ENCODE measurements at places on chromosomes 3 and 15. TPM values are rescaled to one million over a fixed set of nuclear protein-coding genes. Genes with fewer than 3 reads are reported as not detected.

Gene VGLL3
- 21.2 TPM for total RNA-seq

Gene DBR1
- total RNA-seq: 12.0 TPM

Gene ZBTB38
- 23.8 TPM for total RNA-seq

Gene NBEAL2
- 8.4 TPM for total RNA-seq

- no peak overlapping the region for H3K4me3 ChIP-seq
- H3K27ac ChIP-seq: no peak overlapping the region
- no peak for DNase-seq
- peaks cover 5% of the 10 kb centered on the region for H3K4me1 ChIP-seq
These were observed 7.2 kb upstream of the MESP1 start for GRCh38 chr15:89758283-89758682.

DNA sequence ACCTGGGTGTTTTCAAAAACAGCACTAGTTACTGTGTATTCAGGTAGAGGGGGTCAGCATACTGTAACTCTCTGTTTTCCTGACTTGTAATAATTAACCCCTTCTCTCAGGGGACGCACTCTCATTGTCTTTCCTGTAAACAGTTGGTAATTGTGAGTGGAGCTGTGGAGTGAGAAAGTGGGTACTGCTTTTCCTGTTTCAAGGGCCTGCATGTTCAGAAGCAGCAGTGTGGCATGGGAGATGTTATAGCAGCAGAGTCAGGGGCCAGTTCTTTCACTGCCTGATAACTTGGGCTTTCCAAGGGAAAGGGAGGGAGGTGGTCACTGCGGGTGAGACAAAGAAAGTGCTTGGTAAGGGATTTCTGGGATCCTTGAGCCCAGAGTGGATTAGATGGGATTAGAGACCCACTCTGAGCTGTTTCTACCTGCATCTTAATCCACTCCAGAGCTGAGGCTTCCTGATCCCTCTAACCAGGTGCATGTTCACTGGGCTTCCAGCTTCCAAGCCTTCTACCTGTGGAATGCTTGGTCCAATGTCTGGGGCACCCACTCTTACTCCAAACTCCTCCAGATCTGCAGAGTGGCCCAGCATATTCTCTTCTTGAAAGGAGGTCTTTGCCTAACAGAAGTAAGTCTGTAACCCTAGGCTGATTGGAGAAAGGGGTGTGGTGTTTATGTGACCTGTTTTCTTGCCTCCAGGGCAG, 105.2 kb downstream of the RPLP1 start:
- no peak overlapping the region for H3K27ac ChIP-seq
- H3K27me3 ChIP-seq: peaks cover 10% of the 10 kb centered on the region
- no peak for DNase-seq
- no peaks in the 10 kb centered on the region for H3K36me3 ChIP-seq

- peaks cover 2% of the 10 kb centered on the region for H3K4me1 ChIP-seq
- no peaks in the 10 kb centered on the region for H3K27me3 ChIP-seq
- no peak overlapping the region for H3K4me3 ChIP-seq
- no peak overlapping the region for H3K27ac ChIP-seq
These were observed 252.0 kb downstream of the UBE2E2 start for GRCh38 chr3:23455084-23455483.

DNA sequence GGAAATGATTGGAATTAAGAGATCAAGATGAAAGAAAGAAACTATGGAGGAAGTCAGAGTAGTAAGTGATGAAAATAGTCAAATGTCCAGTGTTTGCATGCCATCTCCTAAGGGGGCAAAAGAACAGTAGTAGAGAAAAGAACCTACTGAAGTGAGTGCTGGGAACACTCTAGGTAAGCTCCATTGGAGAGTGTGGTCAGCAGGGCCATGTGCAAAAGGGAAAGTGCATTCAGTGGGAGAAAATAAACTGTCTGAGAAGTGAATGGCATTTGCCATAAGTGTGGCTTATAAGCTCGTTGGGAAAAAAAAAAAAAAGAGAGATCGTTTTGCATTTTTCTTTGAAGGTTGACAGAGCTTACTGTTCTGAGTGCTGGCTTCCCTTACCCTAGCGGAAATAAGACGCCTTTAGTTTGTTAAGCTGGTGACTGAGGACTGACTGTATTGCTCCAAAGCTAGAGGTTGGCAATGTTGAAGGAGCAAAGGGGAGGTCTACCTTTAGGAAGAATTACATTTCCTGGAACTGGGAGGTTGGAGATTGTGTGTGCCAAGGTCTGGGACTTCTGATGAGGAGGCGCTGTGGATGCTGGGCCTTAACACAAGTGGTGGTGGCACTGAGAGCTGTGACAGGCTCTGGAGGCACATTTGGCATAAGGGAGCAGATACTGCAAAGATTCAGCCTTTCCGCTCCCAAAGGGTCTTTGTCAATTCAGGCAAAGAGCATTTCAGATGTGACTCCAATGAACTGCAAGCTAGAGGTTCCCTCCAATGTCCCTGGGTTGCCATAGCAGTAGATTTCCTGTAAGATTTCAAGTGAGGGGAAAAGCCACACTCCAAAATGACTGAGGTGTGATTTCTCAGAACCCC, 287.8 kb upstream of the SATB1 start:
- H3K36me3 ChIP-seq: no peaks in the 10 kb centered on the region
- no peaks in the 10 kb centered on the region for H3K4me1 ChIP-seq
- H3K27ac ChIP-seq: no peak overlapping the region
- no peak for DNase-seq

- no peak overlapping the region for H3K4me3 ChIP-seq
- peaks cover 73% of the 10 kb centered on the region for H3K36me3 ChIP-seq
- peaks cover 74% of the 10 kb centered on the region for H3K4me1 ChIP-seq
- peak overlapping the region; percentile 26 for H3K27ac ChIP-seq
- peak; percentile 55 for DNase-seq
- H3K27me3 ChIP-seq: no peaks in the 10 kb centered on the region
These were observed 85.7 kb downstream of the VGLL4 start for GRCh38 chr3:11558002-11558401.

GRCh38 chr15:73794443-73795133, 41.4 kb upstream of the INSYN1 start:
- H3K4me3 ChIP-seq: no peak overlapping the region
- H3K36me3 ChIP-seq: no peaks in the 10 kb centered on the region
- peaks cover 9% of the 10 kb centered on the region for H3K27me3 ChIP-seq
- DNase-seq: no peak
- H3K27ac ChIP-seq: no peak overlapping the region
- peaks cover 24% of the 10 kb centered on the region for H3K4me1 ChIP-seq

GRCh38 chr15:29734917-29735572, 87.2 kb downstream of the TJP1 start:
- no peak overlapping the region for H3K27ac ChIP-seq
- DNase-seq: no peak
- H3K27me3 ChIP-seq: no peaks in the 10 kb centered on the region
- no peak overlapping the region for H3K4me3 ChIP-seq

- H3K4me1 ChIP-seq: no peaks in the 10 kb centered on the region
- H3K27me3 ChIP-seq: no peaks in the 10 kb centered on the region
- no peaks in the 10 kb centered on the region for H3K36me3 ChIP-seq
- no peak for DNase-seq
These were observed 187.9 kb downstream of the NFKBIZ start for GRCh38 chr3:102037209-102037608.

GRCh38 chr15:60417112-60417511, 19.3 kb upstream of the ANXA2 start:
- H3K27me3 ChIP-seq: no peaks in the 10 kb centered on the region
- H3K36me3 ChIP-seq: peaks cover 1% of the 10 kb centered on the region
- H3K4me1 ChIP-seq: peaks cover 13% of the 10 kb centered on the region

- H3K4me3 ChIP-seq: no peak overlapping the region
- no peaks in the 10 kb centered on the region for H3K27me3 ChIP-seq
- H3K36me3 ChIP-seq: no peaks in the 10 kb centered on the region
- no peak for DNase-seq
- no peak overlapping the region for H3K27ac ChIP-seq
These were observed 50.0 kb downstream of the SELENOT start for GRCh38 chr3:150653110-150653561.

GRCh38 chr15:99556011-99556410, 9.8 kb upstream of the MEF2A start:
- no peaks in the 10 kb centered on the region for H3K36me3 ChIP-seq
- no peaks in the 10 kb centered on the region for H3K27me3 ChIP-seq
- H3K4me1 ChIP-seq: no peaks in the 10 kb centered on the region
- DNase-seq: no peak
- H3K4me3 ChIP-seq: no peak overlapping the region

- H3K27ac ChIP-seq: no peak overlapping the region
- peaks cover 48% of the 10 kb centered on the region for H3K4me1 ChIP-seq
- H3K4me3 ChIP-seq: no peak overlapping the region
- peaks cover 44% of the 10 kb centered on the region for H3K36me3 ChIP-seq
- DNase-seq: no peak
- no peaks in the 10 kb centered on the region for H3K27me3 ChIP-seq
These were observed 48.5 kb downstream of the RGMA start for GRCh38 chr15:93040288-93041158.

DNA sequence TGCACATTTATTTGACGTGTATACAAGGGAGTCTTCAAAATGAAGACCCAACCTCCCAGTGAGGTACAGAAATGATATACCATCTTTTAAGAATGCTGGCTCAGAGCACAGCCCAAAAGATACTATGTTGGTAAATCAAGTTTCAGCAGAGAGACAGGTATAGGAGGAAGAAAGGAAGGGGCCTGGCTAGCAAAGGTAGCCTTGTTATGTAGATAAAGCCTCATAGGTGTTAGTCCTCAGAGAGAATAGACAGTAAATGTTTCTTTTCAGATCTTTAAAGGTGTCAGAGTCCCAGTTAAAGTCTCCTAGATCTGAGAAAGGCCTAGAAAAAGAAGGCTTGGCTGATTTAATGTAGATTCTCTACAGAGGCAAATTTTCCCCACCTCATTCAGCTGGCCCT, 213.8 kb downstream of the SI start:
- no peak for DNase-seq
- no peak overlapping the region for H3K4me3 ChIP-seq

DNA sequence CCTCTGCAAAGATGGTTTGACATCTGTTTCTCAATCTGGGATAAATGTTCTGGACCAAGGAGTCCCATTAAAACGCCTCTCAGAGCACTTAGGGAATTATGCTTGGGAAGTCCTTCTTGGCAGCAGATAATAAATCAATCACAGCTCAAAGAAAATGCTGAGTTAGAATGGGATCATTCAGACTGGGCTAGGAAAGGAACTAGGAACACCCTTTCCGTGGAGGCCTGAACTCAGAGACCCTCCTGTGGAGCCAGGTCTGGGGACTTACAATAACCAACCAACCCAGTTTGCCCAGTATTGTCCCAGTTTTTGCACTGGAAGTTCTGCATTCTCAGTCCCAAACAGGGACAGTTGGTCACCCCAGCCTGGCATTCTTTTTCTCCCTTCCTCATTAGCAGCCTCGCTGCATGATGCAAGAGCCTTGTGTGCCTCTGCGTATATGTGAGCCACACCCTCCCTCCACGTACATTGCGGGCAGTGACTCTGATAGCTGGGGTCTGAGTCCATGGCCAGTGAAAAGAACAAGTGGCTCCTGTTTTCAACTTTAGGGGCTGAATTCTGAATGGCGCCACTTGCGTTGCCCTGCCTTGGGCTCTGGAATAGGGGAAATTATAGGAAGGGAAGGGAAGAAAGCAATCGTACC, 88.7 kb downstream of the SEMA5B start:
- no peak overlapping the region for H3K27ac ChIP-seq
- no peaks in the 10 kb centered on the region for H3K36me3 ChIP-seq
- no peak for DNase-seq
- H3K4me1 ChIP-seq: peaks cover 24% of the 10 kb centered on the region
- peaks cover 5% of the 10 kb centered on the region for H3K27me3 ChIP-seq
- H3K4me3 ChIP-seq: no peak overlapping the region

DNA sequence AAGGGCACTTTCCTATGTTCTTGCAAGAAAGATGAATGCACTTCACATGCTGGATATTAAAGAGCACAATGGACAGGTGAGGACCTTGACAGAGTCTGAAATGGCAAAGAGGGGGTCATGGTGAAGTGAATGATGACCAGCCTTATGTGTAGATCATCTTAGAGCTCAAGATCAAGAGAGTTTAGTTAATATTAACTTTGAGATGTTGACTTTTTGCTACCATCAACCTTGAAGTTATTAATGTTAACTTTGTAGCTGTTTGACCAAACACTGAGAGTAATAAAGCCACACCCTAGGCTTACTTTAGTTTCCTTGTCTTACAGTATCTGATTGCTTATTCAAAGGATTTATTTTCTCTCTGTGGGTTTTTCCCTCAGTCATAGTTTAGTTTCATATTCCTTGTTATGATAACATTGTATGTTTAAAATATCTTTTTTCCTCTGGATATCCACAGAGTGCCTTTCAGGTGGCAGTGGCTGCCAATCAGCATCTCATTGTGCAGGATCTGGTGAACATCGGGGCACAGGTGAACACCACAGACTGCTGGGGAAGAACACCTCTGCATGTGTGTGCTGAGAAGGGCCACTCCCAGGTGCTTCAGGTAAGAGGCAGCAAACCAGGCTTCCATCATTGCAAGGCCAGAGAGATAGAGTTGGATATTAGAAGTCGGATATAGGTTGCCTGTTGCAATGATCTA, 5.4 kb downstream of the NFKBIZ start:
- no peaks in the 10 kb centered on the region for H3K27me3 ChIP-seq
- peaks cover 2% of the 10 kb centered on the region for H3K4me1 ChIP-seq
- H3K36me3 ChIP-seq: peaks cover 45% of the 10 kb centered on the region

- DNase-seq: peak; percentile 13
- no peaks in the 10 kb centered on the region for H3K27me3 ChIP-seq
- no peak overlapping the region for H3K27ac ChIP-seq
- no peak overlapping the region for H3K4me3 ChIP-seq
- H3K36me3 ChIP-seq: no peaks in the 10 kb centered on the region
These were observed 136.6 kb downstream of the TMCC1 start for GRCh38 chr3:129756871-129757270.

- H3K27ac ChIP-seq: no peak overlapping the region
- DNase-seq: no peak
- H3K4me1 ChIP-seq: no peaks in the 10 kb centered on the region
- no peak overlapping the region for H3K4me3 ChIP-seq
- no peaks in the 10 kb centered on the region for H3K27me3 ChIP-seq
- H3K36me3 ChIP-seq: no peaks in the 10 kb centered on the region
These were observed 576.3 kb downstream of the GRM7 start for GRCh38 chr3:7437231-7437630.

GRCh38 chr3:40653878-40654277, 129.1 kb downstream of the ZNF621 start:
- no peaks in the 10 kb centered on the region for H3K4me1 ChIP-seq
- no peaks in the 10 kb centered on the region for H3K36me3 ChIP-seq
- no peak overlapping the region for H3K27ac ChIP-seq
- no peaks in the 10 kb centered on the region for H3K27me3 ChIP-seq

Measured in muscle of leg (tissue), 16 donors.